Transverse colon (tissue), 4 donors: ENCODE measurements at places on chromosomes 1 and 21. TPM values are rescaled to one million over a fixed set of nuclear protein-coding genes. Genes with fewer than 3 reads are reported as not detected.

- H3K36me3 ChIP-seq: no peaks in the 10 kb centered on the region
- DNase-seq: no peak
- no peaks in the 10 kb centered on the region for H3K4me1 ChIP-seq
- peaks cover 5% of the 10 kb centered on the region for H3K27me3 ChIP-seq
These were observed 324.9 kb upstream of the POU3F1 start for GRCh38 chr1:38371505-38371844.

Gene RIMKLA
- total RNA-seq: 11.9 TPM

DNA sequence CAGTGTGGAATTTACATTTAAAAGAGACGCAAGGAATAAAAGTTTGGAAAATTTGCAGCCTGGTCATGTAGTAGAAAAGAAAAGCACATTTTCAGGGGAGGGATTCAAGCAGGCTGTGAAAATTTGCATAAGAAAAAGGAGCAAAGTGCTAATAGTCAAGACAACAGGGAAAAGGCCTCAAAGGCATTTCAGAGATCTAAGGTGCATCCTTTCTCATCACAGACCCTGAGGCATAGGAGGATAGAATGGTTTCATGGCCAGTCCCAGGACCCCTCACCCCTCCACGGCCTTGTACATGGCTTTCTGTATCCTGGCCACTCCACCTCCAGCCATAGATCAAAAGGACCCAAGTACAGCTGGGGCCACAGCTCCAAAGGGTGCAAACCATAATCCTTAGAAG is 380.5 kb upstream of the BRINP3 start:
- no peak overlapping the region for H3K4me3 ChIP-seq
- H3K4me1 ChIP-seq: no peaks in the 10 kb centered on the region
- H3K36me3 ChIP-seq: no peaks in the 10 kb centered on the region
- no peaks in the 10 kb centered on the region for H3K27me3 ChIP-seq
- H3K27ac ChIP-seq: no peak overlapping the region
- no peak for DNase-seq

Gene NBPF26
- total RNA-seq: 32.6 TPM

Gene HJV
- total RNA-seq: not detected

Gene POLR3C
- 13.1 TPM for total RNA-seq

DNA sequence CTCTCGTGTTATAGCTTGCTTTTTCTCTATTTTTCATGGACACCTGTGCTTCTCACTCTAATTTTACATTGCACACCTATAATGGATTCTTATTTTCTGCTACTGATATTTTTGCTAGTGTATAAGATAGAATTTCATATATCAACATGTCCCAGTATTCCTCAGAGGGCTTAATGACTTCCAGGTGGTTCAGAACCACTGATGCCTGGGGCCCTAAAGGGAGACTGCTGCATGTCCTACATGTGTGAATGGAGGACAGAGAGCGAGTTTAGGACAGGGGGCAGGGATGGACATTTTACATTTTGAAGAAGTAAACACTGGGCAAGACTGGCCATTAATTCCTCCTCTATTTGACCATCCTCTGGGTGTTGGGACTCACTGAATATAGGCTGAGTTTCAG is 100.6 kb downstream of the DISC1 start:
- H3K4me1 ChIP-seq: no peaks in the 10 kb centered on the region
- DNase-seq: no peak
- no peaks in the 10 kb centered on the region for H3K27me3 ChIP-seq
- H3K36me3 ChIP-seq: no peaks in the 10 kb centered on the region
- H3K4me3 ChIP-seq: no peak overlapping the region

- no peak overlapping the region for H3K27ac ChIP-seq
- no peak overlapping the region for H3K4me3 ChIP-seq
- no peak for DNase-seq
These were observed 9.1 kb upstream of the IER5 start for GRCh38 chr1:181079382-181079781.

DNA sequence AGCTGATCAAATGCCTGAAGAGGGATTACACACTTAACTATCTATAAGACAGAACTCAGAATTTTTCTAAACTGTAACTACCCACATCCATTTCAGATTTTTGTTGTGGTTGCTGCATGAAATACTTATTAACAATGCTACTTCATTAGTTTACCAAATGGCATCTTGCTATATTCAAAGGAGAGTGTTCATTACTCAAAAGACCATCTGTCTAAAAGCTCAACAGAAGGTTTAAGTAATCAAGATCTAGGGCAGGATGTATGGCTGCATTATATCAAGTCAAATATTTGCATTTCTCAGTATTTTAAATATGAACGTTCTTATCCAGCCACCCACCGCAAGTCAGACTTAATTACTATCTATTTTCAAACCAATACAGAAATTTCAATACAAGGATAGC is 79.9 kb downstream of the SIPA1L2 start:
- DNase-seq: no peak
- H3K36me3 ChIP-seq: no peaks in the 10 kb centered on the region
- H3K4me3 ChIP-seq: no peak overlapping the region
- no peaks in the 10 kb centered on the region for H3K27me3 ChIP-seq
- no peak overlapping the region for H3K27ac ChIP-seq

Gene F11R
- total RNA-seq: 126 TPM

- DNase-seq: no peak
- no peaks in the 10 kb centered on the region for H3K4me1 ChIP-seq
- H3K36me3 ChIP-seq: no peaks in the 10 kb centered on the region
- H3K4me3 ChIP-seq: no peak overlapping the region
- no peak overlapping the region for H3K27ac ChIP-seq
These were observed 299.1 kb downstream of the PCP4 start for GRCh38 chr21:40166291-40166843.

- peak; percentile 22 for DNase-seq
- H3K36me3 ChIP-seq: no peaks in the 10 kb centered on the region
- H3K4me1 ChIP-seq: peaks cover 31% of the 10 kb centered on the region
- no peak overlapping the region for H3K27ac ChIP-seq
- H3K4me3 ChIP-seq: no peak overlapping the region
These were observed 657 bp upstream of the TNFRSF18 start for GRCh38 chr1:1206966-1207531.

GRCh38 chr1:205077158-205077933 is 6.9 kb downstream of the TMEM81 start:
- H3K27ac ChIP-seq: no peak overlapping the region
- H3K27me3 ChIP-seq: no peaks in the 10 kb centered on the region
- no peak overlapping the region for H3K4me3 ChIP-seq
- DNase-seq: no peak
- no peaks in the 10 kb centered on the region for H3K36me3 ChIP-seq

DNA sequence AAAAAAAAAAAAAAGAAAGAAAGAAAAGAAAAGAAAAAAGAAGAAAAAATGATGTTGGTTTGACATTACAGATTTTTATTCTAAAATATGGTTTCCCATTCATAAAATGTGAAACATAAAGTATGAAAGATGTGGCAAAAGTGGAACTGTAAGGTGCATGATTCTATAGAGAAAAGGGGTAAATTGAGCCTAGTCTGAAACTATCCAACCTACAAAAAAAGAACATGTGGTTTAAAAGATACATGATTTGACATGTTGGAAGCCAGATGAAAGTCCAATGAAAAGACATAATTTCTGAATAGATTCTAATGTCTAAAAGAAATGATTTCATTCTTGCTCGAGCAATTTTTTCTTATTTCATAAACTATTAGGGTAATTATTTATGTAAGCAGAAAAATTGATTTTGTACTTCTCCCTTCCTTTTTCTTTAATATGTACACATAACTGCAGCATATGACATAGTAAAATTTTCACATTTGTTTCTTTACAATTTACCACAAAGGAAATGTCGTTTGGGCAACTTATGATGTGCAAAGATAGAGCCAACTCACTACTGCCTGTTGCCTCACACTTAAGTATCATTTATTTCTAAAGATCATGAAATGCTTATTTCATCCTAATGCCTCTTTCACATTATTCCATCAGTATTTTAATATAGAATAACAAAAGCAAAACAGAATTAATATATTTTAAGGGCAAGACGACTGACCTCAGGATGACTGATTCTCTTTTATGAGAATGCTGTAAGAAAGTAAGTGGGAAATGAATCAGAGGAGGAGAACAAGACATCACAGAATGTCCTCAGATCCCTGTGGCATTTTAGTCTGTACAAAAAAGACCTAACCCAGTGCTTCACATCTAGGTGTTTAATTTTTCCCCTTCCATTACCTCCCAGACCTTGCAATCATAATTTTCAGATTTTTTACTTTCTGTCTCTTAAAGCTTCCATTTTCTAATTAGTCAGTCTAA is 165.8 kb upstream of the HMCN1 start:
- H3K27me3 ChIP-seq: no peaks in the 10 kb centered on the region
- no peak for DNase-seq
- no peak overlapping the region for H3K27ac ChIP-seq
